Stomach (tissue), 19 donors: ENCODE measurements at places on chromosomes 5 and 9. TPM values are rescaled to one million over a fixed set of nuclear protein-coding genes. Genes with fewer than 3 reads are reported as not detected.

Gene KIAA1958
- total RNA-seq: 19.4 TPM

Gene LCN9
- total RNA-seq: not detected

Gene HMGCS1
- 46.0 TPM for total RNA-seq

Gene HCN1
- total RNA-seq: not detected

Gene MARVELD2
- total RNA-seq: 10.7 TPM

Gene PCDHGA4
- total RNA-seq: 1.6 TPM

Gene DIMT1
- 15.1 TPM for total RNA-seq

- H3K27me3 ChIP-seq: no peaks in the 10 kb centered on the region
- H3K4me3 ChIP-seq: no peak overlapping the region
- H3K36me3 ChIP-seq: no peaks in the 10 kb centered on the region
- H3K27ac ChIP-seq: no peak overlapping the region
Observed at GRCh38 chr9:116390303-116391228, 237.0 kb downstream of the PAPPA start.

GRCh38 chr5:107553117-107553555 is 117.6 kb downstream of the EFNA5 start:
- no peak overlapping the region for H3K4me3 ChIP-seq
- no peaks in the 10 kb centered on the region for H3K36me3 ChIP-seq
- no peak overlapping the region for H3K27ac ChIP-seq
- peaks cover 10% of the 10 kb centered on the region for H3K4me1 ChIP-seq

DNA sequence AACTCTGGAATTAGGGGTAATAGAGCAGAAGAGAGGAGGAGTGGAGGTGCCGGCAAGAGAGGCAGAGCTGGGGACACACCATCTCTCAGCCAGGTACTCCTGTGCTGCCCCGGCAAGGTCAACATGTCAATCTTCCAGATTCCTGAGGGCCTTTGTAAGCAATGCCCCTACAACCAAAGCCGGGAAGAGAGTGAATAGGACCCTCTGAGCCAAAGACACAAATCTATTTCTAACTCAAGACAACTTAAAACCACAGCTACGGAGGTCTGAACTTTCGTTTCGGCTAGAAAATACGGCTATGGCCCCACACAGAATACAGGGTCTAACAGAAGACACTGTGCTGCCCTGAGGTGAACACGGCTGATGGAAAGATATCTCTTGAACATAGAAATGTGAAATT is 66.6 kb downstream of the SERINC5 start:
- no peaks in the 10 kb centered on the region for H3K36me3 ChIP-seq
- H3K4me1 ChIP-seq: peaks cover 49% of the 10 kb centered on the region
- no peak overlapping the region for H3K4me3 ChIP-seq
- H3K27me3 ChIP-seq: no peaks in the 10 kb centered on the region
- no peak for DNase-seq

GRCh38 chr5:172700365-172701290 is 59.6 kb downstream of the NEURL1B start:
- H3K4me3 ChIP-seq: no peak overlapping the region
- H3K27ac ChIP-seq: peak overlapping the region; percentile 8
- peak; percentile 77 for DNase-seq
- no peaks in the 10 kb centered on the region for H3K36me3 ChIP-seq
- peaks cover 7% of the 10 kb centered on the region for H3K27me3 ChIP-seq

DNA sequence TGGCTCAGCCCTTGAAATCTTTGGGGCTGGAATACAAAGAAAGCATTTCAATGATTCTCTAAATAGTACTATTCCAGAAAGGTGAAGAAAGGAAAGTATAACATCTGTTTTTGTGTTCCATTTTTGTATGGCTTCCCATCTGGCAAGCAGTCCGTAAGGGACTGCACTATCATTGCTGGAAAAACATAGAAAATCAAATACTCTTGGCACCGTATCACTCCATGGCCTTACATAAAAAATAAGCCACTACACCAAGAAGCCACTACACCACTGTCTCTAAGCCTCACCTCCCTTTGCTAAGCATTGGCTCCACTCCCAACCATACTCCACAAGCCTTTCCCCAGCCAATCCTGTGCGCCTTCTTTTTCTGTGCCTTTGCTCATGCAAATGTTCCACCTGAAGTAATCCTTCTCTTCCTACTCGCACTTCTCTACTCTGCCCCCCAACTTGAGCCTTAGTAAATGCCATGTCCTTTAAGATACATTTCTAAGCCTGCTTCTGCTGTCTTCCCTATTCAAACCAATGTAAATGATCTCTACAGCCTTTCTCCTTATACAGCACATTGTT is 454.6 kb upstream of the TUSC1 start:
- H3K4me3 ChIP-seq: no peak overlapping the region
- no peaks in the 10 kb centered on the region for H3K4me1 ChIP-seq
- H3K36me3 ChIP-seq: no peaks in the 10 kb centered on the region
- DNase-seq: no peak
- no peak overlapping the region for H3K27ac ChIP-seq
- no peaks in the 10 kb centered on the region for H3K27me3 ChIP-seq

GRCh38 chr9:110452227-110452801 is 114.7 kb upstream of the TXNDC8 start:
- no peak for DNase-seq
- no peaks in the 10 kb centered on the region for H3K36me3 ChIP-seq
- H3K4me3 ChIP-seq: no peak overlapping the region
- no peaks in the 10 kb centered on the region for H3K4me1 ChIP-seq
- no peaks in the 10 kb centered on the region for H3K27me3 ChIP-seq

DNA sequence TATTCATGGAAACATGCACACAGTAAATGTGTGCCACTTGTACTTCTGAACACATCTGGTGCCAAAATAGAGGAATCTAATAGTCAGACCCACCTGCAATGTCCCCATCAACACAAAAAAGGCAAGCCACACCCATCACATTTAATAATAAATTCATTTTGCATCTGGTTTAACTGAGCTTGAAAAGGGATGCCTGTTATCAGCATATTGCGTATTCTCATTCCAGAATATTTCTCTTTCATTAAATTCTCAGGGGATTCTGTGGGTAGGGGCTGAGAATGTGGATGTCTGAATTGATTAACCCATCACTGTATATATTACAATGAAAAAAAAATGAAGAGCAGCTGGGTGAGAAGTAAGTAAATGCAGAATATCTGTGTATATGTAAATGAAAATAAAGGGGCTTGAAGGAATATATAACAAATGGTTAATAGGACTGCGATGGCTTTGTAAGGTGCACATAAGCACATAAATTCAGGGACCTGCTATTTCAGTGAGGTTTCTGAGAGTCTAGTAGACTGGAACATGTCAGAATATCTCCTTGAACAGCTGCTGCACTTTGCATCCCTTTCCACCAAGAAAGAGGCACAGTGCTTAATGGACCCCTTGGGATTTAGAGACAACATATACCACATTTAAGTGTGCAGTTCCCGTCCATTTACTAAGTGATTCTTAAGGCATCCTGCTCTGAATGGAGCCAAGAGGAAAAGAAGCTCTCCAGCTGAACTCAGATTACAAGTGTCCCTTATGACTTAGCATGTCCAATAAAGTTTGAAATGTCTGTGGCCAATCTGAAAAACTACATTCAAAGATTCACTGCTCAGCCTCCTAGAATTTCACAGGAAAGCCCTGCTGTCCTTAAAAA is 104.1 kb upstream of the NIPBL start:
- no peaks in the 10 kb centered on the region for H3K36me3 ChIP-seq
- no peak overlapping the region for H3K27ac ChIP-seq
- peak; percentile 47 for DNase-seq
- no peaks in the 10 kb centered on the region for H3K27me3 ChIP-seq
- no peaks in the 10 kb centered on the region for H3K4me1 ChIP-seq
- H3K4me3 ChIP-seq: no peak overlapping the region

GRCh38 chr5:21184581-21184980 is 1196.6 kb upstream of the CDH18 start:
- DNase-seq: no peak
- no peak overlapping the region for H3K27ac ChIP-seq
- no peaks in the 10 kb centered on the region for H3K4me1 ChIP-seq
- H3K36me3 ChIP-seq: no peaks in the 10 kb centered on the region
- no peak overlapping the region for H3K4me3 ChIP-seq

- H3K4me3 ChIP-seq: no peak overlapping the region
- no peak for DNase-seq
- no peaks in the 10 kb centered on the region for H3K36me3 ChIP-seq
- H3K4me1 ChIP-seq: no peaks in the 10 kb centered on the region
- no peaks in the 10 kb centered on the region for H3K27me3 ChIP-seq
Observed at GRCh38 chr5:20212701-20213100, 224.7 kb upstream of the CDH18 start.
